NT2/D1 (cell line): ENCODE measurements at places on chromosomes 2 and 18.

DNA sequence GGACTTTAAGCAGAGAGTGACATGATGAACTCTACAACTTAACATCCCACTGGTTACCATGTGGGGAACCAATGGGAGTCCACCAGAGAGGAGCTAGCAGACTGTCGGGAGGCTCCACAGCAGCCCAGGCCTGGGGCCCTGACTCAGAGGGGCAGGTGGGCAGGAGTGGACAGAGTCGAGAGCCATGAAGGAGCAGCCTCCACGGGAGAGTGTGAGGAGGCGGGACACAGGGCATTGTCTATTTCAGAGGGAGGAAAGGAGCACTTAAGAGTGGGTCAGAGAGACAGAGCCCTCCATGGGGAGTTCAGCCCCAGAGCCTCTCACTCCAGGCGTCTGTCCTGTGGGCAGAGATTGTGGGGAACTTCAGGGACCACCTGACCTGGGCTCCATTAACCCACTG is 118.7 kb downstream of the CYP26B1 start:
- DNase-seq = no peak

DNA sequence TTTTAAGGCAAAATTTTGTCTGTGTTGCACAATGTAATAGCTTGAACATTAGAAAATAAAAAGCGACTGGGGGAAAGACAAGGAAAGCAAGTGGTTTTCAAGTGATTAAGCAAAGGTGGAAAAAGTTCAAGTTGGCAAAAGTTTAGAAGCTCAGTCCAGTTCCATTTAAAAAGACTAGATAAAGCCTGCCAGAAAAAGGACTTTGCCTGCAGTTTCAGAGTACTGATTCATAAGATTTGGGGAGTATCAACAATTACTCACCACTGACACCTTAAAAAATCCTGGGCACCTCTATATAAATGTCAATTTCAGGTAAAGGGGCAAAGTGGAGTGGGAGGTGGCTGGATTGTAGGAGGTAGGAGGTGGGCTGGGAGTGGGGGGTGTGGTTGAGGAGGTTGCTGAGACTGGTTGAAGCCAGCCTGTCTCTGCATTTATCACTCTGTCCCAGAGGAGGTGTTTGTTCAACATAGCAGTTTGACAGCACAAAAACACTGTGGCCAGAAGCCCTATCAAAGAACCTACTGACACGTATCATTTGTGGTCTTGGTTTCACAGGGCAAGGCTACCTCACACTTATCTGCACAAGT is 14.6 kb downstream of the ZEB2 start:
- no peak for DNase-seq

DNA sequence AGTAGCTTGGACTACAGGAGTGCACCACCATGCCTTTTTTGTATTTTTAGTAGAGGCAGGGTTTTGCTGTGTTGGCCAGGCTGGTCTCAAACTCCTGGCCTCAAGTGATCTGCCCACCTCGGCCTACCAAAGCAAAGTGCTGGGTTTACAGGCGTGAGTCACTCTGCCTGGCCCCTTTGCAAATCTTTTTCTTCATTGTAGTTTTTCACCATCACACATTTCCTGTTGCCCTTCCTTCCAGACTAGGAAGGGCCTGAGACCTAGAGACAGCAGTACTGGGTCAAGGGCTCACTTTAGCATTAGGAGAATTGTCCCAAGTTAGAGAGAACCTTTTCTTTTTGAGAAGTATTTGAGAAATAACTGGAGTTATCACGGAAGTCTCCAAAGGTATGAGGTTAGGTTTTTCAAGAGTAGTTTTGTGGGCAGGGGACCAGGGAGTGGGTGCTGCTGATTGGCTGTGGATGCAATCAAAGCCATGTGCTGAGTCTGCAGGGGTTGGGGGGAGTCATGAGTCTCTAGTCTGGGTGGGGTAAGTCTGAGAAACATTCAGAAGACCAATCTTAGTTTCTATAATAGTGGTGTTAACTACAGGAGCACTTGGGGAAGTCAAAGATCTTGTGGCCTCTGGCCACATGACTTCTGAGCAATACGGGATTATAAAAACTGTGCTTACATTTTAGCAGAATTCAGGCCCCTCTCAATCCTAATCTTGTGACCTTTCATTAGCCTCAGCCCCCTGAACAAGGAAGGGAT is 23.7 kb downstream of the B3GNT2 start:
- no peak for DNase-seq

GRCh38 chr2:148221166-148221565 is 200.3 kb downstream of the MBD5 start:
- DNase-seq = no peak

- no peak for DNase-seq
These were observed 59.5 kb upstream of the SP3 start for GRCh38 chr2:174024524-174025270.

- DNase-seq = no peak
These were observed 921 bp downstream of the RPE start for GRCh38 chr2:210003359-210003758.

- no peak for DNase-seq
These were observed 5.5 kb upstream of the MSH6 start for GRCh38 chr2:47777277-47777937.

DNA sequence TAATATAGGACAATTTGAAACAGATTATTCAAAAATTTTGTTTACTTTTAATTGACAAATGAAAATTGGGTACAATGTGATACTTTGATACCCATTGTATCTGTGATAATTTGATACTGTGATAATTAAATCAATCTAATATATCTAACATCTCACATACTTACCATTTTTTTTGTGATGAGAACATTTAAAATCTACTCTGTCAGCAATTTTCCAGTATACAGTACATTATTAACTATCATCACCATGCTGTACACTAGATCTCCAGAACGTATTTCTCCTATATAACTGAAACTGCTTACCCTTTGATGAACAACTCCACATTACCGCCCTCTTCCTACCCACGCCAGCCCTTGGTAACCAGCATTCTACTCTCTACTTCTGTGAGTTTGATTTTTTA is 139.7 kb upstream of the TFPI start:
- no peak for DNase-seq

DNA sequence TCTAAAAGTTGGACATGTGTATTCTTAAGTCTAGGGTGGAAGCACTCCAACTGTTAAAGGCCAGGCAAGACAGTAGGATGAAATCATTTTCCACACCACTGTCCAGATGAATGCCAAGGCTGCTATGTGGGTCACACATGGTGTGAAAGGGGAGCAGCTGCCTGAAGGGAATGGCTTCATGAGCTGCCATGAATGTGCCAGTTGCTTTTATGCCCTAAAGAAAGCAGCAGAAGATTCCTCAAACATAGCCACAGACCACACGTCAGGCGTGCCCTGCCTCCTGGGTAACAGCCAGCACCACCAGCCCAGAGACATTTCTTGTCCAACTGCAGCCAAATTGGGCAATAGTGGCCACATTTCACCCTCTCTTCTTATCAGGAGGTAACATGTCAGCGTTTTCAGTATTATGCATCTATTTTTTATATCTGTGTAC is 130.2 kb downstream of the MTCL1 start:
- no peak for DNase-seq

DNA sequence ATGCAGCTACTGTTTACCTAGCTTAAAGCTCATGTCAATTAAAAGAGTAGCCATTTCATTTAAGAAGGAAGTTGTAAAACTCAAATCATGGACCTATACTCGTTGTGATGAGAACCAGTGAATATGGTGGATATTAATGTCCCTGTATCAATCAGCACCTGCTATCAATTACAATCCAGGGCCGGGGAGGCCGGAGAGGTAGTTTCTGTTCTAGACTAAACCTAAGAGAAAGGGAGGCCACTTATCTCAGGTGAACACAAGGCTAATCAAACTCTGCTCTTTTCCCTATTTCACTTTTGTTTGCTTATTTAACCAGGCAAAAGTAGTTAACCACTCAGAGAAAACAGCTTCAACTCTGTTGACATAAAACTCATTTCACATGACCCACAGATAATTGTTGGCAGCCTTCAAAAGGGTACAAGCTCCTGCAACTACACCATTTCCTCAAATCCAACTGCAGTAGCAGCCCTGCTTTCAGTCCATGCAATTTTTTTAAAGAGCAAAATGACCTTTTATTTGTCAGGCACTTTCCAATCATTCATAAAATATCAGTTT is 27.8 kb upstream of the SLC9A2 start:
- DNase-seq = no peak

- DNase-seq = peak; percentile 47
These were observed 30.9 kb upstream of the SERPINB12 start for GRCh38 chr18:63511285-63511684.

DNA sequence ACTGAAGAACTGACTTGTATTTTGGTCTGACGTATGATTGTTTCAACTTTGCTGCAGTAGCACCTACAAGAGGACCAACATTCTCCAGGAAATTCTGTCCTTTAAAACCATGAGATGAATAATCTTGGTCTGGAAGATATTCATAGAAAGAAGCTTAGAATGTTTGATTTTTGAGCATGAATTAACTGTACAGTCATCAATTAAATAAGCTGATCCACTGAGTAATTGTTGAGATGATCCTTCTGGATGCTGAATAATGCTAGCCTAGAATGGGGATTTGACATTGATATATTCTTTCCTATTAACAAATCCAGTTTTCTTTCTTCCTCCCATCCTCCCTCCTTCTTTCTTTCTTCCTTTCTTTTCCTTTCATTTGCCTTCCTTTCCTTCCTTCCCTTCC is 39.0 kb upstream of the CDK5R2 start:
- no peak for DNase-seq

GRCh38 chr2:107137706-107138105 is 251.7 kb upstream of the ST6GAL2 start:
- no peak for DNase-seq

- DNase-seq = no peak
These were observed 415.1 kb downstream of the SOX11 start for GRCh38 chr2:6107290-6107689.

GRCh38 chr2:212532585-212532984 is 6.0 kb downstream of the ERBB4 start:
- DNase-seq = no peak

GRCh38 chr18:9681217-9681616 is 26.9 kb upstream of the RAB31 start:
- DNase-seq = no peak

DNA sequence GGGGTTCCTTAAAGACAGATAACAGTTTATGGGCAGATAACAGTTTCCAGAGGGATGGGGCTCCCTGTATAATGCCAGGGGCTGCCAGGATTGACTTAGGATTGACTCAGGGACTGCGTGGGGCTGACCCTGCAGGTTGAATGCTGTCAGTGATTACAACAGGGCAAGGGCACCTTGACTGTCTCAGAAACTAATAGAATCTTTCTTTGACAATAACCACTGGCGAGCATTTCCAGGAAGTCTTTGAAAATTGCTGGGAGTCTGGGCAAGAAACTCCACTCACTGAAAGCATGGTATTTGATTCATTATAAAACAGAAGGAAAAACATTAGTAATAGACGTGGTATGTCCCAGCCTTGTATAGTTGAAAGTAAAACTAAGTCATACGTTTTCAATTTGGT is 101.0 kb downstream of the GPD2 start:
- no peak for DNase-seq

- peak; percentile 43 for DNase-seq
These were observed 901 bp upstream of the MFSD6 start for GRCh38 chr2:190407246-190407661.

DNA sequence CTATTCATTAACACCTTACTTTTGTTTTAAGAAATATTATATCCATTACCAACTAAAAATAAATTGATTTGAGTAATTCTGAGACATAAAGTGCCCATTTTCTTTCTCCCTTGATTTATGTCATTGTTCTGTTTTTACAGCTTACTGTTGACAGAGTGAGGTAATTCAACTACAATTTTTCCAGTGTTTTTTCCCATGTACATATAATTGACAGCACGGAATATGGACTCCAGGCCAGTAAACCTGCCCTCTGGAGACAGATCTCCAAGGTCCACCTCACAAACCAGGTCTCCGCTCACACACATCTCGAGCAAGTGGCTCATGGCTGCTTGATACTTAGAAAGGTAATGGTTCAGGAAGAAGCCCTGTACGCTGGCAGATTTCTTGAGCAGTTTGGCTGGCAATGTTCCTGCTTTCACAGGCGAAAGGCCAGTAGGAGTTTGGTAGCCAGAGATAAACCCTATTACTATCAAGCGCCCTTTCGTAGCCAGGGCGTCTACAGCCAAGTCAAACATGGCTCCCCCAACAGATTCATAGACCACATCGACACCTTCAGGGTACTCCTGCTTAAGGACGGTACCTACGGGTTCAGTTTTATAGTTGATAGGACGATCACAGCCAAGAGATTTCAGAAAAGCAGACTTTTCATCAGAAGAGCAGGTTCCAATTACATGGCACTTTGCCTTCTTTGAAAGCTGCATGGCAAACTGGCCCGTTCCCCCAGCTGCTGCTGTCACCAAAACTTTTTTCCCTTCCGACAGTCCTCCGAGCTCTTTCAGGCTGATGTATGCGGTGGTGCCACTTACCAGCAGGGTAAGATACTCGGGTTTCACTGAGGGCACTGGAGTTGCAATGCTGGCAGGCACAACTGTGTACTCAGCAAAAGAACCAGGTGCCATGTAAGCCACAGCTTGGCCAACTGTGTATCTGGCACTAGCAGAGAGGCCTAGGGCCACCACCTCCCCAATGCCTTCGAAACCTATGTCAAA is 7.4 kb downstream of the PTGR3 start:
- DNase-seq = no peak

DNA sequence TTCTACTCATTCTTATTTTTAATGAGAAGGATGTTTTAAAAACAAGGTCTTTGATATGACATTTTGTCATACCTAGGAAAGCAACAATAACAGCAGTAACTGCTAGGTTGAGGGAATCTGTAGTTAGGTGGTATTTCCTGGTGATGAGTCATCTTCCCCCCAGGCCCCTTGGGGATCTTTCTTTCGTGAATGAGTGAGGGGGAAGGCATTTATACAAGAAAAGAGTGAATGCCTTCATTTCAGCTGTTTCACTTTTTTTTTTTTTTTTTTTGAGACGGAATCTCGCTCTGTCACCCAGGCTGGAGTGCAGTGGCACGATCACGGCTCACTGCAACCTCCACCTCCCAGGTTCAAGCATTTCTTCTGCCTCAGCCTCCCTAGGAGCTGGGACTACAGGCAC is 108.6 kb downstream of the MAP4K4 start:
- DNase-seq = peak; percentile 74

- DNase-seq = no peak
These were observed 359.3 kb downstream of the IRS1 start for GRCh38 chr2:226440127-226440918.

DNA sequence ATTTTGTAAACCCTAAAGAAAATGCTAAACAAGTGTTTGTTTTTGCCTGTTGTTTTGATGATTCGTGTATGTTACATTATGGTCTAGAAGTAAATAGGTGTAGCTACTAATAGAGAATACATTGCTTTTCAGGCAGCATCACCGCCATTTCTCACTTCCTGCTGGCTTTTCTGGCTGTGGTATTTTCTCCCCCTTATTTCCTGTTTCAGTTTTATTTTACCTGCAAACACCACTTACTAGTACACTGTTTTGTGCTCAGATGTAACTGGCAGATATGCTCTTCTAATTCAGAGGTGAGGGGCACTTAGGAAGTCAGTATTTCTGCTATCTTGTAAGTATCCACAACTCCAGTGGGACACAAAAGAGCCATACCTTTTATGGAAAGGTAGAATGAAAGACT is 38.1 kb upstream of the SLC3A1 start:
- no peak for DNase-seq

GRCh38 chr2:173708806-173709205 is 256.4 kb downstream of the SP3 start:
- no peak for DNase-seq
